ENCODE measurements at places on chromosomes 16 and 17.
A peak's percentile ranks its signal among the peaks of the same experiment; 100 is the strongest.

DNA sequence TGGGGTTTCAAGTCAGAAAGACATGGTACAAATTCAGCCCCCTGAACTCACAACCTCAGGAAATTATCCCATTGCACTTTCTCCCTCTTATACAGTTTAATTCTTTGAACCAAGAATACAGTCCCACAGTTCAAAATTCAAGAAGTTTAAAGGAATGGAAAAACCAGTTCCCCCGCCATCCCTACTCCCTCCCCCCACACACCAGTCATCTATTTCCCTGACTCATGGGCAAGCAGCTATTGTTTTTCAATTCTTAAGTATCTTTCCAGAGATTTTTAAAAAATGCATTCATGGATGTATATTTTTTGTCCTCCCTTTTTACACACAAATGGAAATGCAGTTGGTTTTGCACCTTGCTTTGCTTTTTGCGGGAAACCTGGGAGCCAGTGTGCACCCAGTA, 7.3 kb downstream of the SYCE1L start:
- DNase-seq: no peak

GRCh38 chr17:66952031-66952524, 12.4 kb upstream of the CACNG4 start:
- DNase-seq: no peak

GRCh38 chr17:8225813-8226535, 15.6 kb upstream of the AURKB start:
- peak; percentile 68 for DNase-seq

DNA sequence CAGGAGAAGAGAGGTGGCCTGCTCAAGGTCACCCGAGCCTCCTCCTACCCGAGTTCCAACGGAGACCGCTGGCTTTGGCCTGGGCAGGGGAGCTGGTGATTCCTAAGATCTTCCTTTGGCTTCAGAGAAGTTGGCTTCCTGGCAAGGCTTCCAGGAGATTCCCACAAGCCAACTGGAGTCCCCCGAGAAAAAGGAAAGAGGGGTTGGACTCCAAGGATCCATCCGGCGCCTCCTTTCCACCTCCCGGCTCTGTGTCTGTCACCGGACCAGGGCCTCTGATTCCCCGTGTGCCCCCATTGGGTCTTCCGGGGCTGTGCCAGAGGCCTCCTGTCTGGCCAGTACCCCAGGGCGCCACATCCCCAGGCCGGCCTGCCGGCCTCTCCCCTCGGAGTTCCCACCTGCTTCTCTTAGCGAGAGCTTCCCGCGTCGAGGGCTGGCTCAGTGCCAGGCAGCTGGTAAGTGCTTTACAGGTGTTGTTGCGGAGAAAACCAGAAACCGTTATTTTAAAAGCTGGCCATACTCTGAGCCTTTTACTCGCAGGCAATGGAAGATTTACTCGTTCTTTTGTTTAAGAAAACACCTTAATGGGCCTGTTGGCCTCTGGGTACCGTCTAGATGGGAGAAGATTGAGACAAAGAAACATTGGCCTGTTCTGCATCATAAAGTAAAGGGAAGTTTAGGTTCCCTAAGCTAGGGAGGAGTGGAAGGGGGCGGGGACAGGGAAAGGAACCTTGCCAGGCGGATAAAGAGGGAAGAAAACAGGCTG, 258.4 kb upstream of the SDK2 start:
- DNase-seq: no peak

- no peak for DNase-seq
Observed at GRCh38 chr16:78463591-78463990, 364.1 kb downstream of the WWOX start.

GRCh38 chr17:61467416-61468262, 15.4 kb downstream of the TBX4 start:
- DNase-seq: no peak

GRCh38 chr17:36864827-36865430, 72.3 kb upstream of the LHX1 start:
- no peak for DNase-seq

DNA sequence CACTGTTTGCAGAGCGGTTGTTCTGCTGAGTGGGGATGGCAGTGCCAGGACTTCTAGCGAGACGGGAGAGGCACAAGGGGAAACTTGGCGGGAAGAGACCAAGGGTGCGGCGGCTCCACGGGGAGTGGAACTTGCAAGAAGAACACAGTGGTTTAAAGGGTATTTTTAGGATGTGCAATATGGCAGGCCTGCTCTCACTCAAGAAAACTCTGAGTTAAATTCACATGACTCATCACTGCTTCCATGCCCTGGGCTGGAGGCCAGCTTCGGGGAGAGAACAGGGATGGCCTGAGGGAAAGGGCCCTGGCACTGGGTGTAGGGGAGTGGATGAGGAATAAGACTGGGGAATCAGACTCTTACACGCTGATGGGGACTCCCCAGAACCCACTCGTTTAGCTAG, 13.3 kb upstream of the CD300LD start:
- no peak for DNase-seq

DNA sequence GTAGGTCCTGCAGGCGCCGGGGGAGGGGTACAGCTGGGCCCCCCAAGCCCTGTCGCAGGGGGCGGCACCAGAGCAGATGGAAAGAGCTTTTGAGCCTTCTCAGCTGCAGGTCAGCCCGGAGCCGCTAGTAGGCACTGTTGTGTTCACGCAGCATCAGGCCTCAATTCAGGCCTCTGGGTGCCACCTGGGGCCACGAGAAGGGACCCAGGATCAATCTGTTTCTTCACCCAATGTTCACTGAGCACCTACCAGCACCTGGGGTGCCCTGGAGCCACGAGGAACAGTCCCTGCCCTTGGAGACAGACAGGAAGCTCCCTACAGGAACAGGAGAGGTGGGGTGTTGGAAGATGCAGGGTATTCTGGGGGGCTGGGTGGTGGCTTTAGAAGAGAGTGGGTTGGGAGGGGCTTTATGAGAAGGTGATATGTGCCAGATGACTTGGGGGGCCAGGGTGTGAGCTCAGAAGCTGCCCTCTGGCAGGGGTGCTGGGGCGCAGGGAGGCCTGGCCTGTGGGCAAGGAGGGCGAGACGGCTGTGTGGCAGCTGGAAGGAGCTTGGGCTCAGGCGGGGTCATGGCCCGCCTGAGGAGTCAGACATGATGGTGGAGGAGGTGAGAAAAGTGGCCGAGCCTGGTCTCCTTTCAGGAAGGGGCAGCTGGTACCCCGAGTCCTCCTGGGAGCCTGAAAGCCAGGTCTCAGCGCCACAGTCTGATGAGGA, 121.9 kb upstream of the GSE1 start:
- DNase-seq: no peak

- no peak for DNase-seq
Observed at GRCh38 chr16:11949527-11949926, 7.7 kb upstream of the NPIPB2 start.

GRCh38 chr17:30278032-30278431, 13.7 kb downstream of the BLMH start:
- no peak for DNase-seq

DNA sequence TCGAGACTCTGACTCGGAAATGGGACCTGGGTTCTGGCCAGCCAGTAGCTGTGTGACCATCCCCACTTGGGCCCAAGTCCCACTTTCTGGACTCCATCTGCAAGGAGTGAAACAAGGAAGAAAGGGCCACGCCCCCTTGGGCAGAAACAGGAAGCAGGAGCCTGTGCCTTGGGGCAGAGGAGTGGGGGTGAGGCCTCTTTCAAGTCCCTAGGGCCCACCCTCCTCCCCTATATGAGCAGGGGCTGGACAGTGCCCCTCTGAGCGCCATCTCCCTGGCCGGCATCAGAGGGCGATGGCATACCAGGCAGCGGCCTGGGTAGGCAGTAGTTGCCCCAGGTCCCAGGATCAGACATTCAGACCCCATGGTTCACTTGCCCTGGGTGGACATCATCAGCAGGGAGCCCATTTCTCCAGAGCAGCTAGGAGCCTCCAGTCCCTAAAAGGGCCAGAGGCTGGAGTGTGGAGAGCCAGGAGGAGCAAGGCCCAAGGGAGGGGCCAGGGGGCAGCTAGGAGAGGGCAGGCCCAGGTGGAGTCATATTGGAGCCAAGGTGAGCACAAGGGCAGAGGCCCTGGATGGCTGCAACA, 7.1 kb downstream of the BCAR1 start:
- DNase-seq: no peak

DNA sequence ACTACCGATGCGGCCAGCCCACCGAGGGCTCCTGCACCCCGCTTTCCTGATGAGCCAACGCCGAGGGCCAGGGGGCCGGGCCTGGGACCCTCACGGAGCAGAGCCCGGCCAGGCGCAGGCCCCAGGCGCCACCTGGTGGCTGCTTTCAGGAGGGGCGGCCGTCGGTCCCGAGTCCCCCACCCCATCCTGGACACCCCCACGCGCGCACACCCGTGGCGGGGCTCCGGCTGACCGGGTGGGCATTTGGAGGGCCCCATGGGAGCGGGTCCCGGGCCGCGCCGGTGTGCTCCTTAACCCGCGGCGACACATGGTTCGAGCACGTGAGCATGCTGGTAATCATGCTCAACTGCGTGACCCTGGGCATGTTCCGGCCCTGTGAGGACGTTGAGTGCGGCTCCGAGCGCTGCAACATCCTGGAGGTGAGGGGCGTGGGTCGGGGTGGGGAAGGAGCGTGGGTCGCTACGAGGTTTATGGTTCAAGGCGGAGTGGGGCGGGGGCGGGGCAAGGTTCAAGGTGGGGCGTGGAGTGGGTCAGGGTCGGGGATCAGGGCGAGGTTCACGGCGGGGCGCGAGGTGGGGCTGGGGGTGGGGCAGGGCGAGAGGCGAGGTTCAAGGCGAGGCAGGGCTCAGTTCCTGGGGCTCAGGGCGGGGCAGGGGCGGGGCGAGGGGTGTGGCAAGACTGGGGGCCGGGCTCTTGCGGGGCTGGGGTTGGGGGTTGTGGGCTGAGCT, 30.2 kb downstream of the TPSG1 start:
- DNase-seq: no peak

DNA sequence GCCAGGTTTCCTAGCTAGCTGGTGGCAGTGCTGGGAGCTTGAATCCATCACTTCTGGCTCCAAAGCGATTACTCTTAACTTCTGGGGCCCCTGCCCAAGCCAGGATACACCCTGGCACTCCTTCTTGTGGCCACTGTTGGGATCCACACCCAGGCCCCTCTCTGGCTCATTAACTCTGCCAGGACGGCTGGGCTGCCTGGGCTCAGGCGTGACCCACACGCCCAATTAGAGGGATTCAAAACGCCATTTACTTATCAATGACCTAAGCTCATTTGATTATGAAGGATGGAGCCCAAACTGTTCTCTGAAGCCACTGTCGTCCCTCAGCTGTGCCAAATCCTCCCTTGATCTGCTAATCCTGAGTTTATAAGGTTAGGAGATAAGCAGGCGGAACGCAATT, 79.7 kb upstream of the BRD7 start:
- no peak for DNase-seq

DNA sequence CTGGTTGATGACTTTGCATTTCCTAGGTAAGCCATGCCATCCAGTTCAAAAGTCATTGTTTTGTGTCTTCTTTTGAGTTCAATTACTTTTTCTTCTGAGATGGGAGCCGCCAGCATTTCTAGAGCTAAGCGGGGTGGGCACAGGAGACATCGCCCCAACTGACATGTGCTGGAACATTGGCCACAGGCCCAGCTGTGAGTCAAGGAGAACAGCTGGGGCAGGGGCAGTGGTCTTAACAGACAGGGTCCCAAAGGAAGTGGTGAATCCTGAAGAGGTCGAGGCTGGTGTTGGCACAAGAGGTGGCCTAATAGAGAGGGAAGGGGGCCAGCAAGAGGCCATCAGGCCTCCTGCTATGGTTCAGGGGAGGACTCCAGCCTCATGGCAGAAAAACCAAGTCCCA, 17.1 kb downstream of the RAB11FIP4 start:
- no peak for DNase-seq

DNA sequence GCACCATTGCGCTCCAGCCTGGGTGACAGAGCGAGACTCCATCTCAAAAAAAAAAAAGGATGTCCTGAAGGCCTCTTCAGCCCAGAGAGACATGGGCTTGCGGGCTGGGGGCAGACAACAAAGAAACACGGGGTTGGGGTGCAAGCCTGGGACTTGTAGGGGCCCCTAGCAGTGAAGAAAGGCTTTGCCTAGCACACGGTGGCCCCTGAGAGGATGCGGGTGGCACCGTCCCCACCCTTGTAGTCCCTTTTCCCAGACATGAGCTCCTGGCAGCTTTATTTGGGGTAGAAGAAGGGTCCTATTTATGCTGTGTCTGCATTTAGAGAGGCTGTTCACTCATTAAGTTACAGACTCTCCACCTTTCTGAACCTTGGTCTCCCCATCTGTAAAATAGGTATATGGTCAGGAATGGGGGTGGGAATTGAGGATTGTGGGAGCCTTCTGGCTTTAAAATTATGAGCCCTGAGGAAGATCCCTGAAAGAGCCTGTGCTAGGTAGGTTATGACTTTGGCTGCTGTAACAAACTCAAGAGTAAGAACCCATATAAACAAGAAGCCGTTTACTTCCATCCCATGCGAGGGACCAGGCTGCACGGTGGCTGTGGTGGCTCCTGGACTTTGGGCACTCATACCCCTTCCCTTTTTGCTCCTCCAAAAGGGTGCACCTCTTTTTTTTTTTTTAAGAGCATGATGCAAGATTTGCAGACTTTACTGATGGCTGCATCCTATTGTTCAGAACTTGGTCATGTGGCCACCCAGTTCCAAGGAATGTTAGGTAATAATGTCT, 20.6 kb upstream of the ADGRG1 start:
- DNase-seq: no peak

DNA sequence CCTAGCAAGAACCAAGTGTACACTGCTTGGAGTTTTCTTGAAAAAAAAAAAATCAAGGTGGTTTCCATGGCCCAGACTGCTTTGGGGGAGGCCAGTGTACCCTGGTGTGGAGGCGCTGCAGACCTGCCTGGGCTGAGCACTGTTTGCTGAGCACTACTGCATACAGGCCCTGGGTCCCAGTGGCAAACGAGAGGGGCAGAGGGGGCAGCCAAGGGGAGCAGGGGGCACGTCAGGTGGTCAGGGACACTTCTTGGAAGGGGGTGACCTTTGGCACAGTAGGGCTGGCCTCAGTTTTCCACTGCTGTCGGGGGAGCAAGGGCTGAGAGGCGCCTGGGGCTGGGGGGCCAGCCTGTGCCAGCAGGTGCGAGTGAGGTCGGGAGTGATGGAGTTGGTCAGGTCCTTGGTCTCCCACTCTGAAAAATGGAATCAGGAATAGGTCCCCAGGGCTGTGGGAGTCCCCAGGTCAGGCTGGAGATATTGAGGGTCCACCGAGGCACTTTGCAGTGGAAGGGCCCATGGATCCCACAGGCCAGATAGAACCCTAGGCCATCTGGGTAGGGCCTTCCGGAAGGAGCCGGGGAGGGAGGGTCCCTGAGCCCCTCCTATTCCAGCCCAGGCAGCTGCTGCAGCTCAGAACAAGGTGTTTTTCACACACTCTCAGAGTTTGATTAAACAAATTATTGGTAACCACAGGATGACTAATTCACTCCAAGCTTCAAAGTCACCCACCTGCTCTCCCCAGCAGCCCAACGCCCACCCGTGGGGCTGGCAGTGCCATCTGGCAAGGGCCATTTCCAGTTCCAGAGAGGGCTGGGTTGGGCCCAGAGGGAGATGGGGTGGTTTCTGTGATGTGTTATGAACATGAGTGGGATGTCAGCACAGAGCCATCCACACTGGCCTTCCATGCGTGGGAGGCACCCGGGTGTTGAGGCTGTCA, 3.5 kb downstream of the ZFPM1 start:
- no peak for DNase-seq

GRCh38 chr16:49652456-49653172, 203.3 kb downstream of the ZNF423 start:
- no peak for DNase-seq

GRCh38 chr17:77555121-77555591, 403.3 kb upstream of the TNRC6C start:
- DNase-seq: no peak

GRCh38 chr16:84068783-84069462, 26.3 kb upstream of the SLC38A8 start:
- DNase-seq: no peak

All from GM12878 (cell line).